ENCODE measurements at places on chromosomes 7 and 10.

- no peak for DNase-seq
Measured at GRCh38 chr10:93131986-93132385, 58.3 kb downstream of the CYP26A1 start.

GRCh38 chr7:130925136-130925794 is 191.3 kb upstream of the KLF14 start:
- no peak for DNase-seq

GRCh38 chr7:155787171-155787851 is 25.0 kb downstream of the SHH start:
- no peak for DNase-seq

GRCh38 chr7:151248346-151249033 is at the start of gene SMARCD3:
Gene SMARCD3, minus strand, starts transcription at chr7:151248694. Its CDS starts 132 bp downstream, at chr7:151248562.
- no peak for DNase-seq

GRCh38 chr10:71381611-71382010 is 15.1 kb upstream of the CDH23 start:
- peak; percentile 70 for DNase-seq

- DNase-seq, result no peak
Measured at GRCh38 chr10:30127120-30127541, 67.7 kb upstream of the JCAD start.

GRCh38 chr7:18906901-18907300 is 210.5 kb downstream of the TWIST1 start:
- DNase-seq, result no peak

DNA sequence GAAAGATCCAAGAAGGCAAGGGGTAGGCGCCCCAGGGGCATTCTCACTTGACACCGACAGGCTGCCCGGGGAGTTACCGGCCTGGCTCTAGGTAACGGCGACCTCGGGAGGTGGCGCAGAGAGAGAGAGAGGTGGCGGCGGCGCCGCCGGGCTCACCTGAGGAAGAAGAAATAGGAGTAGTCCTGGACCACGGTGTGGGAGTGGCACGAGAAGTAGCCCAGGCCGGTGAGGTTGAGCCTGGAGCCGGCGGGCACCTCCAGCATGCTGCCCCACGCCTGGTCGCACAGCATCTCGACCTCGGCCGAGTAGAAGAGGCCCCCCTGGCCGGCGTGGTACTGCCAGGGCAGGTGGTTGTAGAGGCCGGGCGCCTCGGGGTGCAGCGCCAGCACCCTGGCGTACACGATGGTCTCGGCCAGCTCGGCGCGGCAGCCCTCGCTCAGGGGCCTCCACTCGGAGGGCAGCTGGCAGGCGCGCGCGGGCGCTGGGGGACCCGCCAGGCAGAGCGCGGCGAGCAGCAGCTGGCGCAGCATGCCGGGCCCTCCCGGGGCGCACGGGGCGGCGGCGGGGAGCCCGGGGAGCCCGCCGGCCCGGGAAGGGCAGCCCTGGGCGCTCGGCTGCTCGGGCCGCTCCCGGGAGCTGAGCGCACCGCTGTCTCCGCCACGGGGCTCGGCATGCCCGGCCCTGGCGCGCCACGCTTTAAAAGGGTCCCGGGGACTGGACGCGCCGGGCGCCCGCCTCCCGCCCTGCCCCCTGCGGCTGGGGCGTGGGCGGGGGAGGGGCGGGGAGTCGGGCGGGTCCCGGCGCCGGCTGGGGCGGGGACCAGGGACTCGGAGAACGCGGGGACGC is at the start of gene CCDC3:
Gene CCDC3, minus strand, starts transcription at position 673 of the 846 bp plus-strand sequence. Its CDS starts 143 bp downstream, at position 530.
- peak; percentile 63 for DNase-seq

GRCh38 chr7:33307205-33307604 is 177.8 kb downstream of the BBS9 start:
- no peak for DNase-seq

DNA sequence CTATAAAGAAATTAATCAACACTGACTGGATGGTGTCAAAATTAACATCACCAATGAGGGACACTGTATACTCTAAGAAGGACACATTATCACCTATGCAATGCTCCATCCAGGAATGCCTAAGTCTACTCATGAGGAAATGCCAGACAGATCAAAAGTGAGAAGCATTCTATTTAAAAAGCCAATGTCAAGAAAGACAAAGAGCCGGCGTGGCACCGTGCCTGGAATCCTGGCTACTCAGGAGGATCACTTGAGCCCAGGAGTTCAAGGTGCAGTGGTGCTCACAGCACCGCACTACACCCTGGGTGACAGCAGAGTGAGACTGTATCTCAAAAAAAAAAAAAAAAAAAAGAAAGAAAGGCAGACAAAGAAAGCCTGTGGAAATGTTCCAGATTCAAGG is 45.5 kb upstream of the ANAPC16 start:
- DNase-seq, result no peak

DNA sequence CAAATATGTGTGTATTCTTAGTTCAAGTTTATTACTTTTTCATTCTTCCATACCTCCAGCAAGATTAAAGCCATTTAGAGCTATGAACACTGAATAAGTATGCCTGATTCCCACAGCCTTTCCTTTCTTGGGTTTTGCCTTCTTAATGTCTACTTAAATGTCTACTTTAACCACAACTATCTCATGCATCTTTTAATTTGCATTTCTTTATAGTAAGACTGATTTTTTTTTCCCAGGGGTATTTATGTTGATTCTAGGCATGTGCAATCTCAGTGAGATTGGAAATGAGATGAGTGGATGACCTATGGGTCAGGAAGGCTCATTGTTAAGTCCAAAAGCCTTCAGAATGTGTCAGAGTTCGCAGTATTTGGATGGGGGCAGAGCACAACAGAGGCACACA is 3.6 kb downstream of the PCBD1 start:
- no peak for DNase-seq

DNA sequence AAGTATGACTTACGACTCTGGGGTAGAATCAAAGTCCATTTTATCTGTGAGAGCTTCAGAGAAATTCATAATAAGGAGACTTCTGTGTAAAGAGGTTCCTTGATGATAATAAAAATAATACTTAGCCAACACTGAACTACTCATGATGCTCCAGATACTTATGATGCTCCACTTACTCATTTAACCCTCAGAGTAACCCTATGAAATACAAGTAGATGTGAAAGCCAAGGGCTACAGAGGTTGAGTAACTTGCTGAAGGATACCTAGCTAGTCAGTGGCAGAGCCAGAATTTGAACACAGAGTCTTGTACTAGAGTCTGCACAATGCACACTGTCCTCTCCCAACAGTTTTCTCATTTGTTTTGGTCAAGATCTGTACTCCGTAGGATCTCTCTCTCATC is 89.5 kb downstream of the HECW1 start:
- DNase-seq, result no peak

- DNase-seq, result no peak
Measured at GRCh38 chr7:150339409-150339809, 2.0 kb downstream of the RARRES2 start.

DNA sequence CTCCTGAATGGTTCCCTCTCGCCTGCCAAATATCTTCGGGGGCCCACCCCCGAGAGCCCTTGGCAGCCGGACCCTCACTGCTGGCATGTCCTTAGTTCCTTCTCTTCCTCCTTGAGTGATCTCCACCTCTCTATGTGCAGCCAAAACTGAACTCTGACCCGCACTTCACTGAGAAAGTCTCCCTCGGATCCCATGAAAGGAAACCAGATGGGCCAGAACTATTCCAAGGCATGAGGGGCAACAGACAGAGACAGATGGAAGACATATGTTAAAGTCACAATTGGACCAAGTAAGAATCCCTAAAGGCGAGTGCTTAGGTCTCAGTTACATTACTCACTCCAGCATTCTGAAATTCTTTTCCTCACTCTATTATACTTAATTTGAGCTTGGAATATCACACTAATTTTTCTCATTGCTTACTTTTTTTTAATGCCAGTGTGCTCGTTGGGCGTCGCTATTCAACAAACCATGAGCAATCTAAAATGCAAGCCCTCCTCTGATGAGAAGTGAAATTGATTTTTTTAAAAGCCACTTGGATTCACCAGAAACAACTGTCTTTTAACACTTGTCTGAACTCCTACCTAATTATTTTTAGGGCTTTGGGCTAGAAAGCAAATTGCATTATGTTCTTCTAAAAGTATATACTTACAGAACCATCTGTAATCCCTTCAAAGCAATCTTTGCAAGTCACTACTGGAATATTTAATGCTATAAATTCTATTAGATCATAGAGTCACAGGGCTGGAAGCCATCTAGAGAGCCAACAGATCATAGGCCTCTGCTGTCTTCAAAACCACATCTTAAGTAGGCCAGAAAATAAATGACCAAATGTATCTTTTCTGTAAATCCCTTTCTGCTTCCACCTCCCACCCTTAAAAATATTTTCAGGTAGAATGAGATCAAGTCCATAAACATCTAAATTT is 43.3 kb upstream of the EZH2 start:
- DNase-seq, result no peak

DNA sequence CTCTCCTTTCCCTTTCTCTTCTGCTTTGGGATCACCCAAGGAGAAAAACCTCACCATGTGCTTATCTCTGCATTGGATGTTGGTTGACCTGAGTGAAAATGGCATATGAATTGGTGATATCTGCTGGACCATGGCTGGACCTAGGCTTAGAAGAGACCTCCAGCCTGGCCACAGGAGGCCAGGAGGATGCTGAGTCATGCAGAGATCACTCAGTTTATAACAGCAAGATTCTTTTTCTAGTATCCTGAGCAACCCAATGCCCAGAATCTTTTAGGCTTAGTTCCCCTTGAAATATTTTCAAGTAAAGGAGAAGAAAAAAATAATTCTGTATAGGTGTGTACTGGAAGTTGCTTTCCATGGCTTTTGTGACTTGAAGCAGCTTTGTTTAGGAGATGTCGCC is 236.3 kb downstream of the KLF6 start:
- DNase-seq, result no peak

GRCh38 chr7:132307465-132307864 is 268.8 kb downstream of the PLXNA4 start:
- DNase-seq, result no peak

GRCh38 chr10:105347487-105347886 is 706.4 kb downstream of the SORCS3 start:
- no peak for DNase-seq

GRCh38 chr7:35437619-35438275 is 183.8 kb upstream of the TBX20 start:
- DNase-seq, result no peak

DNA sequence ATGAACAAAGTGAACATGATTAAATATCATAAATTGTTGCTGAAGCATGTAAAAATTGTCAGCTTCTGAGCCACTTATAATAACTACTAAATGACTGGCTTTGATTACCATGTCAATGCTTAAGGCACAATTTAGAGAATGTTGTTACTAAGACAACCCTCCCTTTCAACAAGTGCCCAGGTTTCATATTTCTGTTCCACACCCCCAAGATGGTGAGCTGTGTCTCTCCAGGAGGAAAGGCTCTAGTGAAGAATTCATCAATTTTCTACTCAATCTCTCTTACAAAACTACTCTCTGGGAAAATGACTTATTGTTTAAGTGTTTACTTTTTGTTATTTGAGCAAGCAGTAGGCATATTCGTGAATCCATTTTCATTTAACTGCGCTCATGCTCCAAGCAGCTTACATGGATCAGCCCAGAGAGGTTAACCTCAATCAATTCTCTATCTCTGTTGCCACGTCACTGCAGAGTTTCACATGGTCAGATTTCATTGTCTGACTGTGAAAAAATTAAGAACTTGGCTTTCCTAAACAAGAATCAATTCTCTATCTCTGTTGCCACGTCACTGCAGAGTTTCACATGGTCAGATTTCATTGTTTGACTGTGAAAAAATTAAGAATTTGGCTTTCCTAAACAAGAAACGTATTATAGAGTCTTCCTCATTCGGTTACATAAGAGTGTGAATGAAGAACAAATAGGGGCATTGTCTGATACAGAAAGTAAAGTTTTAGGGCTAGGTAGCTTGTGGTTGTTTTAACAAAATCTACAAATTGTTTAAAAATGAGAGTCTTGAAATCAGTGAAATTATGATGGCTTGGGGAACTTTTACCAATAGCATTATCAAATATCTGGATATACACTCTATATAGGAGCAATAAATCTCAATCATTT is 49.7 kb downstream of the CCDC71L start:
- DNase-seq, result no peak

DNA sequence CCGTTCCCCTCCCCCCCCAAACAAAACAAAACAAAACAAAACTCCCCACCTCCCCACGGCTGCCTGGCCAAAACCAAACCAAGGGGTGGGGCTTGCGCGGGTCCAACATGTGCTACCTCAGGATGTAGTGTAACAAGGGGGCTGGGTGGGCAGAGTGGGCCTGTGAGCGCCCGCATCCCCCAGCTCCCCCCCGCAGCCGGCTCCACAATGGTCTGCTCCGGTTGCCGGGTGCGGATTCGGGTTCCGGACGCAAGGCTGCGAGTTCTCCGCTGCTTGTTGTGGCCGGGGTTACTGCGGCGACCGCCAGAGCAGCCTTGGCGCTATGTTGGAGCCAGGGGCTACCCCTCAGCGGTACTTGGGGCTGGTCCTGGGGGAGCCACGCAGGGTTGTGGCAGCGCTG is 4.9 kb downstream of the C10orf143 start:
- DNase-seq, result no peak
